Cerebellar nuclear complex (tissue), 1 donor: ENCODE measurements at places on chromosomes 16 and 17.

- DNase-seq = no peak
These were observed 10.8 kb downstream of the NGFR start for GRCh38 chr17:49505854-49506253.

DNA sequence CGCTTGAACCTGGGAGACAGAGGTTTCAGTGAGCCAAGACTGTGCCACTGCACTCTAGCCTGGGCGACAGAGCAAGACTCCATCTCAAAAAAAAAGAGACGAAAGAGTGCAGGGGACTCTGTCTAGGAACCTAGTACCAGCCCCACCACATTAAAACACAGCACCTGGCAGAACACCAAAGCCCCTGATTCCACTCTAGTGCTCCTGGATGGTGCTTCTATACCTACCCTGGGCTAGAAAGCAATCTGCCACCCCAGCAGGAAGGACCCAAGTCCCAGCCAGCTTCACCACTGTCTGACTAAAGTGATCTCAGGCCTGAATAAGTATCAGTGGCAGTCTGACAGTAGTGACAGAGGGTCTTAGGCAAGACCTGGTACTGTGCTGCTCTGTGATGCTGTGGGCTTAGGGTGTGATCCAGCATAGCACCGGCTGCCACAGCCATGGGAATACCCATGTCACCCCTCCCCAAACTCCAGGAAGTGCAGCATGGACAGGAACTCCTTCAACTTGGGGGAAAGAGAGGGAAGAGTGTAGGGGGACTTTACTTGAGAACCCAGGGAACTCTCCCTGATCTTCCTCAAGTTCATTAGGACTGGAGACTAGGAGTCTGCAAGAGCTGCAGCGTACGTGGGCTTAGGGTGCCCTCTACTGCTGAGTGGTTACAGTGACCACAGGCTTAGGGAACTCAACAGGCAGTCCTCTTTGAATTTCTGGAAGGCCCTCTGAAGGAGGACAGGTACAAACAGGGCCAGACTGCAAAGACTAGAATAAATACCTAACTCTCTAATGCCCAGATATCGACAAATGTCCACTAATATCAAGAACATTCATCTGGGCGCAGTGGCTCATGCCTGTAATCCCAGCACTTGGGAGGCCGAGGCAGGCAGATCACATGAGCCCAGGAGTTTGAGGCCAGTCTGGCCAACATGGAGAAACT lies 30.0 kb upstream of the RNF43 start:
- DNase-seq = no peak

DNA sequence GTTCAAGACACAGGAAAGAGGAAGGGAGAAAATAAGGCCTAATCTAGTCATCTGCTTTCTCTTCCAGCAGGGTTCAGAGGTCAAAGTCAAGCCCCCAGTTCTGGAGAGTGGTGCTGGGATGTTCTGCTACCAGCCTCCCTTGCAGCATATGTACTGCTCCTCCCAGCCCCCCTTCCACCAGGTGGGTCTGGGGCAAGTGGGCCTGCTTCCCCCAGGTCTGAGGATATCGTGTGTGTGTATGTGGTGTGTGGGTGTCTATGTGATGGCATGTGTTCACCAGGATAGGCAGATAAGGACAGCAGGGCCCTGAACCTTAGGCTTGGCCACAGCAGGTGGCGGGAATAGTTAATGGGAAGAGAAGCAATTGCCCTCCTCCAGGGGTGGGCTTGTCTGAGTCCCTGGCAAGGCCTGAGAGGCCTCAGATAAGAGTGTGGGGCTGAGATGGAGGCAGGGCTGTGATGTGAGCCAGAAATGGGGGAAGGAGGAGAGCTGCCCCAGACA lies 21.1 kb downstream of the FOXN1 start:
- no peak for DNase-seq

GRCh38 chr17:67245694-67246402 lies 852 bp upstream of the HELZ start:
- no peak for DNase-seq

GRCh38 chr17:56110463-56111135 lies 42.7 kb upstream of the ANKFN1 start:
- no peak for DNase-seq

DNA sequence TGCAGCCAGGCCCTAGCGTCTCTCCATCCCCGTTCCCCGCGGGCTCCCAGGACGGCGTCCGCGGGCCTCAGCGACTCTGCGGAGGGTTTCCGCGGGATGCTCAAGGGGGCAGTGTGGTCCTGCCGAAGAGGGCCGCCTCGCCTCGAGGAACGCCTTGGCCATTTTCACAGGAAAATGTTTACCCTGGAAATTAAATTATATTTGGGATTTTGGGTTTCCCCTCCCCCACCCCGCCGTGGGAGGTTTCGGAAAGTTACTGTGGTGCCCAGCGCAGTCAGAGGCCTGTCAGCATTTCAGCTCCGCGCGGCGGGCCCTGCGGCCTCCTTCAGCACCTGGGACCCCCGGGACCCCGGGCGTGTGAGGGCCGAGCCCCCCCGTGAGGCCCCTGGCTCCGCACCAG lies 94.5 kb downstream of the PCTP start:
- no peak for DNase-seq

GRCh38 chr16:85735225-85735635 lies 15.7 kb downstream of the C16orf74 start:
- DNase-seq = no peak

DNA sequence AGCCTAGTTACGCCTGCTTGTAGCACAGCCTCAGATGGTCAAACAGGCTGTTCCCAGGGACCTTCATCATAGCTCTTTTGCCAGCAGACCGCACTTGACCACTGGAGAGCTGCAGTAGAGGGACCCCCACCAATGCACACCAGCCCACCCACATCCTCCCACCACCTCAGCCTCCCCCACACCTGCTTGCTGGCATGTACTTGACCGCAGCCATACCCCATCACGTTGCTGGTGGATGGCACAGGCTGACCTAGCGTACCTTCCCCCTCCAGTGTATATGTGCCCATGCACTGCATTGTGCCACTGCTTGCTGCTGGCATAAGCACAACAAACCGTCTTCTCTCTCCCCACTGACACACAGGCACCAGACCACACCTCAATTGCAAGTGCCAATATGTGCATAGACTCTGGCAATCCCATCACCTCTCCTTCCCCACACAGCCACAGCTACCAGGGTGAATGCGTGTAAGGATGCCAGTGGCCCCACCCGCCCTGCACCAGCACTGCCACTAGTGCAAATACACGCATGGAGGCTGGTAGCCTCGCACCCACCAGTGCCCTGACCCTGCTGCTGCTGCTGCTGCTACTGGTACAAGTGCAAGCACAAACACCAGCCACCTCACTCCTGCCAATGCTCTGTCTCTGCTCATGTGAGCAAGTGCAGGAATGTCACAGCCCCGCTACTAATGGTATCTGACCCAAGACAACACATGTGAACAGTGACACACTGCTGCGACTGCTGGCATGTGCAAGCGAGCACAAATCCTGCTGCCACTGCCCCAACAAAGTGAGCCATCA lies 1377.6 kb downstream of the CDH11 start:
- no peak for DNase-seq

- no peak for DNase-seq
These were observed 28.7 kb upstream of the DNAI2 start for GRCh38 chr17:74245145-74245831.

DNA sequence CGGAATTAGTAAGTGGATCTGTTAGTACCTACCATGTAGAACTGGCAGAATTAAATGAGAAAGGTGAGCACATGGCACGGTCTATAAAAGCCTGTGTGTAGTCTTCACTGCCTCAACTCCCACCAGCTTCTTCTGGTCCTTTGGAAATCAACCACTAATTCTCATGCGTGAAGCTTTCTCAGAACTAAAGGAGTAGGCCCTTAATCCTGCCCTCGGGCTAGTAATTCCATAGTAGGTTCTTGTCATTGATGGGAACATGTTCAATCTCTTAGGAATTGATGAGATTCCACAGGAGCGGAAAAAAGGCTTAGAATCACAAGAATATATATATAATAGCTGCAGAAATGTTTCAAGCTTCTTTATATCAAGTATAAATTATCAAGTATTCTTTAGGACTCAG lies 21.7 kb downstream of the CDR2 start:
- DNase-seq = no peak

DNA sequence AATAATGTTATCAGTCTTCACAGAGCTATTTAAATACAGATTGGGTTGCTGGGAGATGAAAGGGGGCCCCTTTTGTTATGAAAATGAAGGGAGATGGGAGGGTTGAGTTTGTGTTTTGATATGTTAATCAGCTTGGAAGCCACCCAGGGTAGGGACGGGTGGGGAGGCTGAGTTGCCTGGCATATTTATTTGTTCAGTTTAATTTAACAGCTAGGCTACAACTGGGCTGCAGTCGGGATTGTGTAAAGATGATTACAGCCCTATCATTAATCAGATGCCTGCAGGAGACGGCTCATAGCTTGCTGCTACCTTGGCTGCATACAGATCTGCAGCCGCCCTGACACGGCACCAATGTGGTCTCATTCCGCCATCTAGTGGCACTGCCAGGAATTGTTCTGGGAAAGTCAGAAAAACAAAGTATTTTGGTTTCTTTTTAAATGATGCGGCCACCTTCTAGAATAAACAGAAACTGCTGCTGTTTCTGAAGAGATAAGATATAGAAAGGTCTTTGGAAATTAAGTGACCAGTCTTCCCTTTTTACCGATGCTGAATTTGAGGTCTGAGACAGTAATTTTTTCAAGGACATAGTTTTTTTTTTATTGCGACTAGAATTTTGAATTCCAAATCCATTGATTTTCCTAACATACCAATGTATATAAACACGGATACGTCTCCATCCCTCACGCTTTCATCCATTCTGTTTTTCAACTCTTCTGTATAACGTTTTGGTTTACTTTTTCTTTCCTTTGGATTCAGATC lies 458.0 kb upstream of the ASIC2 start:
- DNase-seq = no peak

DNA sequence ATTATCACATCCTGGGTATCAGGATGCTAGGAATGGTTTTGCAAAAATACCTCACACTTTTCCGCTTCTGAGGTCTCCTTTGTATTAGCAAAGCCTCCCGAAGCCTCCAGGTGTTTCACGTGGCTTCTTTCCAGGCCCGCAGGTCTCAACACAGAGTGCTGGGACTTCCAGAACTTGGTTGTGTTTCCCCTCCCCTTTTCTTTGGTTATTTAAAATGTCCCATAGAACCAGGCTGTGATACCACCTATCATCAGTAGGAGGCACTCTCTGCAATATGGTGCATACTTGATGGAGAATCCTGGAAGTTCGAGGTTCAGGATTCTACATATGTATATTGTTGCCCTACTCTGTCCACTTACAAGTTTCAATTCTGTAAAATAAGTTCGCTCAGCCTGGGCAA lies 28.8 kb downstream of the ATP2C2 start:
- no peak for DNase-seq

DNA sequence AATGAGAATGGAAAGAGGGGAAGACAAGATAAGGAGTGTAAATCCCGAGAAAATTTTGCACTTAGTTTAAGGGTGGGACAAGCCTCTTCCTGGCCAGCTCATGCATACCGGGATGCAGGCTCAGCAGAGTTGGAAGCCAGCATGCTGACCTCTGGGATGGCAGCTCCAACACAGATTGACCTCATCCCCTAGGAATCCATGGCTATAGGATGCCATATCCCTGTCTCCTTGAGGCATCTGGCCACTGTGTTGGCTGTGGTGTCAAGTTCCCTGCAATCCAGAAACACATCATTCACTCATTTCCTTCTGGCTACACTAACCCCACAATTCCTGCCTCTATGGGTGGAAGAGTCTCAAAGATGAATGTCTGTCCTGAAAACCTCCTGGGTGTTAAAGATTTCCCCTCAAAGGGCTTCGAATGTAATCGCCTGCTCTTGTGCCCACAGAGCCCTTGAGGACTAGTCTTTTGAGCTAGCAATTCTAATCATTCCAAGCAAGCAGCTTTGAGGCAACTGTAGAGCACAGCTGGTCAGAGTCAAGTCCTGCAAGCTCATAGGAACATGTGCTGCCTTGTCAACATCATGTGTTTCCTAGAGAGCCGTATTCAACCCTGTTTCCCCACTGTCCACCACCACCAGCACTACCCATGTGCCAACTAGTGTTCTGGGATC lies 141.4 kb downstream of the PMP22 start:
- DNase-seq = no peak

- DNase-seq = no peak
These were observed 14.0 kb downstream of the TMEM92 start for GRCh38 chr17:50288306-50288705.

- DNase-seq = no peak
These were observed 10.9 kb upstream of the TBX2 start for GRCh38 chr17:61388561-61389356.
